GM04504 (cell line): ENCODE measurements at places on chromosomes 4 and X.

DNA sequence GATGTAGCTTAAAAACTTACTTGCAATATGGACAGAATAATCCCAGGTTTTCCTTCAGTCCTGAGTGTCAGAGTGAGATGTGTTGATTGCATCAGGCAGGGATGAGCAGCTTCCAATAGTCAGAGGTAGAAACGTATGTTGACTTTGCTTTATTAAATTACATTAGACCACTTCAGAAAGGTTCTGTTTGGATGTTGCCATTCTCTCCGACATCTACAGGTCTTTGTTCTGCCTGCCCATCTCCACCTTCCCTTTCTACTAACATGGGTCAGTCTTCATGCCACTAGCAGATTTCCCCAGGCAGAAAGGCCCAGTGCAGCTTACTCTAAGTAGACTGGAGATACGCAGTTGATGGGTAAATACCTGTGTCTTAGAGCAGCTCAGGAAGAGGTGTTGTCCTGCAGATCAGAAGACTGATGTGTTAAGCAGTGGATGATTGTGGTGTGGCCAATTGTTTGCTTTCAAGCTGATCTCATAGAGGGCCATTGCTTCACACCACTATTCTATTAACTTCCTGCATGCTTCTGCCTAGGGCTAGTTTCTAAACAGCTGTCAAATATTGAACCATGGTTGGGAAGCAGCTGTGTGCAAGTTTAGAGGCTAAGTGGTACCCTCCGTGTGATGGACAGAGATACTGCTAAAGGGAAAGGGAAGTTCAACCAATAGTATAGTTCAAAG, 1.8 kb downstream of the FRMPD4 start:
- no peak for DNase-seq

DNA sequence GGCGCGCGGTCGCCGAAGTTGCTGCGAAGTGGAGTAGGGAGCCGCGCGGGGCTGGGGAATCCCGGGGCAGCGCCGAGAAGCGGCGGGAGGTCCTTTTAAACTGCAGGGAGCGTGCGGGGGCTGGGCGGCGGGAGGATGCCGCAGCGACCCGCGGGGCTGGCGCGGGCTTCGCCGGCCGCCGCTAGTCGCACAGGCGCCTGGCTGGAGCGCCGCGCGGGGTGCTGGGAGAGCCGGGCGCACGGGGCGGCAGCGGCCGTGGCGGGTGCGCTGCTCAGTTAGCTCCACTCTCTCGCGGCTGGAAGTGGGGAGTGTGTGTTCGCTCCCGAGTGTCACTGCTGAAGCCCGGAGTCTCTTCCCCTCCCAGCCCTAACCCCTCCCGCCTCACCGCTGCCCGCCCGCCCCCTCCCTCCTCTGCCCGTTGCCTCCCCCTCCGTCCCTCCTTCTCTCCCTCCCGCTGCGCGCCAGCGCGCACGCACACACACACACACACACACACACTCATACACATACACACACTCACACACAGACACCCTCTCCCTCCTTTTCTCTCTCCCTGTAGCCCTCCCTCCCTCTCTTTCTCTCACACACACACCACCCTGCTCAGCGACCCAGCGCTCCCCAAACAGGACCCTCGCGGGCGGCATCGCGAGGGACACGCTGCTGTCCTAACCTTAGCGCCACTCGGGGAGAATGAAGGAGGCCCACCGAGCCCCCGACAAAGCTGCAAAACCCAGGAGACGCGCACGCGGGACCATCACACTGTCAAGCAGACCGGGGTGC, at the start of gene NDNF:
Gene NDNF, minus strand, starts transcription at position 312 of the 780 bp plus-strand sequence. CDS start 26,698 bp downstream, outside the sequence.
- DNase-seq = no peak

- DNase-seq = peak; percentile 37
These were observed at the start of gene C4orf33 for GRCh38 chr4:129095811-129096454. Gene C4orf33 (plus strand): TSS chr4:129096152. CDS start chr4:129102611, 6,459 bp downstream.

- DNase-seq = peak; percentile 35
These were observed 57.1 kb upstream of the EFHC2 start for GRCh38 chrX:44400588-44400987.
